ENCODE measurements at places on chromosomes 1 and 21.

DNA sequence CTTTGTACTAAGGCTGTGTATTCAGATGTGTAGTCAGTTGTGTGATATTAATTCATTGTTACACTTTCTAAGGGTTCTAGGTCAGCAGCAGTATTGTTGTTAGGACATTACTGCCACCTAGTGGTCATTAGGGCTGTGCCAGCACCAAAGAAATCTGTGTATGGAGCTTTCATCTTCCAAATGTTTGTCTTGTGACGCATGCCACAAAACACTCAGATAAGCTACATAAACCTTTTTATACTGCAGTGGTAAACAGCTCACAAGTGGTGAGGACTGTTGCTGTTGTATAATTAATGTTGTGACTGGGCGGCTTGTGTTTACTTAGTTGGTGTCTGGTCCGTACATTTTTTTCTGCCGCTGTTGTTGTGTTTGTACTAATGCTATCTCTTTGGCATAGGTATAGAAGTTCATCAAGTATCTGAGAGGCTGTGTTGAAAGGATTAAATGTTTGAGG is 51.7 kb downstream of the S1PR1 start:
- DNase-seq, result peak; percentile 69

- no peak for DNase-seq
Observed at GRCh38 chr1:205313563-205314308, 7.8 kb downstream of the NUAK2 start.

- DNase-seq, result no peak
Observed at GRCh38 chr1:207069061-207069460, 16.0 kb downstream of the PFKFB2 start.

- DNase-seq, result no peak
Observed at GRCh38 chr1:87044840-87045239, 130.4 kb downstream of the HS2ST1 start.

DNA sequence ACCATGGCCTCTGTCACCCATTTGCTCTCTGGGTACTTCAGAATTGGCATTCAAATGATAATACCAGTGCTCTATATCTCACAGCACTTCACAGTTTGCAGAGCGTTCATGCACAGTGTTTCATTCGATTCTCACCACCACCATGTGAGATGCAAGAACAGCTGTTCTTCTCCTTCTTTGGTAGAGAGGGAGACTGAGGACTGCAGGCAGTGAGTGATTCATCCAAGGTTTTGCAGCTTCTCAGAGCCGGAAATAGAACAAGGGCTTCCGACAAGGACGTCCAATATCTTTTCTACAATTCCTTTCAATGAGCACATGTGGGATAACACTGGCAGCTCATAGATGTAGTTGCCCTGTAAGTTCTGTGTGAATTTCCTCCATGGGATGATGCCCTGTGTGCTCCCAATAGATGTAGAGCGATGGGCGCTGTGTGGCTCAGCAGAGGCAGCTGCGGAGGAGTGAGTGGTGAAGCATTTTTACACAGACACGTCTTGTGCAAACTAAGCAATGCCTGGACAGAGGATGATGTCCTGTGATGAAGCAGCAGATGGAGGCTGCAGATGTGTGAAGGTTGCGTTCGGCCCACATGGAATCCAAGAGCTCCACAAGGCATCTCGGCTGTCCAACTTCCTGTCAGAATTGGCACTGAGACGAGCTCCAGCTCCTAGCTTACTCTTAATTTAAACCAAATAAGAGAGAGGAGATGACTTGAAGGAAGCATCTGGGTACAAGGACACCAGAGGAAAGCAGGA is 24.9 kb downstream of the MT1HL1 start:
- DNase-seq, result no peak

- peak; percentile 67 for DNase-seq
Observed at GRCh38 chr1:85048296-85049064, at the start of gene MCOLN3. Gene MCOLN3 (minus strand): TSS chr1:85048500. CDS start chr1:85045360, 3,140 bp downstream.

DNA sequence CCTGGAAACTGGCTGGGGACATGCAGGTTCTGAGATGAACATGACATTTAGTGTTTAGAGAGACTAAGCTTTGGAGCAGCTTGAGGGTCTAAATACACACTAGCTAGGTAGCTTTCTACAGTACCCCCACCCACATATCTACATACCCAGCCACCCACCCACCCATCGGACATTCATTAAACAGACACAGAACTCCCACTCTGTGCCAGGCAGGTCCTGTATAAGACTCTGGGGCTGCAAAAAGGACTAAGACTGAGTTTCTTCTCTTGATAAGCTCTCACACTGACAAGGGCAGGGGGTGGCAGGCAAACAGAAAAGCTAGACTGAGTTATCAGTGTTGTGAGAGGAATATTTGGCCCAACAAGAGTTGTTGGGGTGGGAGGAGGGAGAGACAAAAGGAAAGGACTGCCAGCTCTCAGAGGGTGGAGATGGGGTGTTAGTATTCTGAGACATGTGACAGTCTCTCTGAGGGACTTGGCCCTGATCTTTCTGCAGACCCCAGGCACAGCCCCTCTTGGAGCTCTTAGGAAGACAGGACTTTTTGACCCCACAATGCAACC is 6.8 kb downstream of the MAP7D1 start:
- no peak for DNase-seq

DNA sequence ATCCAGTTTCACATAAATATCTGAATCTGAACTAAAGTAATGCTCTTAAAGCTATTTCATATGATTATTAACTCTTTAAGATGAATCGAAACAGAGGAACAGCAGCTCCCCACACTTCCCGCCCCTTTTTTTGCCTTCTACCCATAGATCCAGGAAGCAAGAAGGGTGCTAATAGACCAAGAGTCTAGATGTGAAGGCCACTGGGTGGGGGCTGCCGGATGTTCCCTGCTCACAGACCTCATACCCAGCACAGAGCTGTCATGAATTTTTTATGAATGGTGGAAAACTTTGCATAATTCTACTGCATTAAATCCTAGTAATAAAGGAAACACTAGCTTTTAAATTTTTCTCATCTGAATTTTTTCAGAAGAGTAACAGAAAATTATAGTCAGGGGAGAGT is 283.9 kb upstream of the SGIP1 start:
- DNase-seq, result no peak

DNA sequence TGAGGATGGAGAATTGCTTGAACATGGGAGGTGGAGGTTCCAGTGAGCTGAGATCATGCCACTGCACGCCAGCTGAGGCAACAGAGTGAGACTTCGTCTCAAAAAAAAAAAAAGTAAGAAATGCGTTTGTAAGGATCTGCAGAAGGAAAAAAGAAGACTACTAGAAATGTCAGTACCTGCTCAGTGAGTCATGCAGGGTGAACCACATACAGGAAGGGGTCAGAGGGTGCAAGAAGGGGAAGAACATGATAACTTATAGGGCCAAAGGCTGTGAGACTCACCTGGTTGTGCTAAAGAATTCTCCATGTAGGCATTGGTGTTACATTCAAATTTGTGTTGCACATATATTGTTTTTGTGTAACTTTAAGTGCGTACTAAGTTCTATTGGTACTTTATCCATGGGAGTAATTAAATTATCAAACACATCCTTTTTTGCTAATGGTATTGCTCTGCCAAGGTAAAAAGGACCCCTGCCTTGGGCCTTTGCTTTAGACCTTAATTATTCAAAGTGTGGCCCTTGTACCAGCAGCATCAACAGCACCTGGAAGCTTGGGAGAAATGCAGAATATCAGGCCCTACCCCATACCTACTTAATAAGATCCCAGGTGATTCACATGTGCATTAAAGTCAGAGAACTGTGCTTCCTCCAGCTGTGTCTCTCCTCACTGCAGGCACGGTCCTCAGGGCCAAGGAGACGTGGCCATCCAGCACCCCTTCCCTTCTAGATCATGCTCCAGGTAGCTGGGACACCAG is 96.4 kb upstream of the PPP2R5A start:
- DNase-seq, result no peak

GRCh38 chr21:43950481-43950880 is 61.6 kb upstream of the TRAPPC10 start:
- DNase-seq, result no peak

DNA sequence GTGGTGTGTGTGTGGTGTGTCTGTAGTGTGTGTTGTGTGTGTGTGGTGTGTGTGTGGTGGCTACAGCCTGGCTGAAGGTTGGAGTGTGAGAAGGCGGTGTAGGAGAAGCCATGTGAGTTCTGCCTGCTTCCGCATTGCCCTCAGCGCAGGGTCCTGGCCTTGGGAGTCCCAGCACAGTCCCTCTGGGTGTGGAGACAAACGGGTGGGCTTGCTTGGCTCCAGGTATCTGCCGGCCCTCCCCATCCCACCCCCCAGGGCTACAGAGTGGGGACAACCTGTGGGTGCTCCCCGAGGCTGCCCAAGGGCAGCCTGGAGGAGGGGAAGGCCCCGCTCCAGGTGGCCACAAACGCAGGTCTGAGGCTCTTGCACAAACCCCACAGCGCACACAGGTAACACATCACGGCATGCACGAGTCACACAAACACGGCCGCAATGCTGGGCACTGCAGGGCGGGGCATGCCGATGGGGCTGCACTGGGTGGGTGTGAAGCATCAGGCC is 31.7 kb upstream of the ADARB1 start:
- no peak for DNase-seq

DNA sequence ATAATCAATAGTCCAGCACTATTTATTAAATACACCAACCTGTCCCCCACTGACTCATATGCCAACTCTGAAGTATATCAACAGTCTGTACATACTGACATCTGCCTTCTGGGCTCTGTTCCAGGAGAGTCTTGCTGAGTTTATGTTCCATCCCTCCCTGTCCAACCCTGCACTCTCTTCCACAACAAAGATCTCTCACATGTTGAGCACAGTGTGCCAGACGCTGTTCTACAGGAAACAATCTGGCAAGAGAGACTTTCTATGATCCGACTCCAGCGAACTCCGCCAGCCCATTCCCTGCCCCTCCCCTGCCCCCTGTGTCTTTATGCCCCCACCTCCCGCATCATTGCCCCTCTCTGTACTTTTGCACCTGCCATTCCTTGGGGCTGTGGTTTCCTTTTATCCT is 3.4 kb downstream of the LACTBL1 start:
- peak; percentile 98 for DNase-seq

GRCh38 chr1:165454091-165454610 is 9.2 kb upstream of the RXRG start:
- no peak for DNase-seq

- no peak for DNase-seq
Observed at GRCh38 chr1:167797015-167797414, 75.2 kb downstream of the MPZL1 start.

DNA sequence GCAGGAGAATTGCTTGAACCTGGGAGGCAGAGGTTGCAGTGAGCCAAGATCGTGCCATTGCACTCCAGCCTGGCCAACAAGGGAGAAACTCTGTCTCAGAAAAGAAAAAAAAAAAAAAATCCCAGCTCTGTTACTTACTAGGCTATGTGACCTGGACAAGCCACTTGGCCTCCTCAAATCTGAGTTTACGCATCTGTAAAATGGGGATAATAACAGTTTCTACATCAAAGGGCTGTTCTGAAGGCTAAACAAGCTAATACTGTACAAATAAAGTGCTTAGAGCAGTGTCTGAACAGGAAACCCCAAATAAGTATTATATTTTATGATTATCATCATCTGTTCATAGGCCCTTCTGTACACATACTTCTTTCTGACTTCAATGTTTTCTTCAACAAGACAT is 13.6 kb downstream of the F11R start:
- DNase-seq, result no peak

DNA sequence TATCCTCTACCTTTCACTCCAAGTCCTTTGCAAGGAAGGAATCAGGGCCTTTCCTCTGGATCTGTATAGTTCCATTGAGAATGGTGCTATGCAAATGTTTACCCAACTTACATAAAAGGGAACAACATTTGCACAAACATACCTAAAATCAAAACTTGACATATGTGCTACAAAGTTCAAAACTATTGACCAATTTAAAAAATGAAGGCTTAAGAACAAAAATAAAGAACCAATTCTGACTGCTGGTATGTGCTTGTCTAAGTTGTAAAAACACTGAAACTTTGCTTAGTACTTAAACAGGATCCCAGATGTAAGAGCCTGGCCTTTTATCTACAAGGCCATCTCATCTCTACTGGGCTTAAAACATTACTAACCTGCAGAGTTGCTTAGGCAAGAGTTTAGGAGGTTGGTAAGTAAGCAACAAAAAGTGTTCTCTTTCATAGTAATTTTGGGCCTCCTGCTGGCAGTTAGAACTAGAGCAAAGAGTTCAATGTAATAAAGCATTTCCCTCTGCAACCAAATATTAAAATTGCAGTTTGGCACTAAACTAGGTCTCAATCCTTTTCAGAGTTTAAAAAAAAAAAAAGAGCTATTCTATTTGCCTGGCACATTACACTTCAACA is 2.0 kb downstream of the SCMH1 start:
- peak; percentile 21 for DNase-seq

DNA sequence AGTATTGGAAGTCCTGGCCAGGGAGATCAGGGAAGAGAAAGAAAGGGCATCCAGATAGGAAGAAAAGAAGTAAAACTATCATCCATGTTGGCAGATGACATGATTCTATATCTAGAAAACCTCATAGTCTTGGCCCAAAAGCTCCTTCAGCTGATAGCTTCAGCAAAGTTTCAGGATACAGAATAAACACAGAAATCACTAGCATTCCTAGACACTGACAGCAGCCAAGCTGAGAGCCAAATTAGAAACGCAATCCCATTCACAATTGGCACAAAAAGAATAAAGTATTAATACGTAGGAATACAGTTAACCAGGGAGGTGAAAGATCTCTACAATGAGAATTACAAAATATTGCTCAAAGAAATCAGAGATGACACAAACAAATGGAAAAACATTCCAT is 44.6 kb downstream of the ZFYVE9 start:
- DNase-seq, result no peak

GRCh38 chr1:105886309-105886708 is 1170.2 kb upstream of the PRMT6 start:
- no peak for DNase-seq

DNA sequence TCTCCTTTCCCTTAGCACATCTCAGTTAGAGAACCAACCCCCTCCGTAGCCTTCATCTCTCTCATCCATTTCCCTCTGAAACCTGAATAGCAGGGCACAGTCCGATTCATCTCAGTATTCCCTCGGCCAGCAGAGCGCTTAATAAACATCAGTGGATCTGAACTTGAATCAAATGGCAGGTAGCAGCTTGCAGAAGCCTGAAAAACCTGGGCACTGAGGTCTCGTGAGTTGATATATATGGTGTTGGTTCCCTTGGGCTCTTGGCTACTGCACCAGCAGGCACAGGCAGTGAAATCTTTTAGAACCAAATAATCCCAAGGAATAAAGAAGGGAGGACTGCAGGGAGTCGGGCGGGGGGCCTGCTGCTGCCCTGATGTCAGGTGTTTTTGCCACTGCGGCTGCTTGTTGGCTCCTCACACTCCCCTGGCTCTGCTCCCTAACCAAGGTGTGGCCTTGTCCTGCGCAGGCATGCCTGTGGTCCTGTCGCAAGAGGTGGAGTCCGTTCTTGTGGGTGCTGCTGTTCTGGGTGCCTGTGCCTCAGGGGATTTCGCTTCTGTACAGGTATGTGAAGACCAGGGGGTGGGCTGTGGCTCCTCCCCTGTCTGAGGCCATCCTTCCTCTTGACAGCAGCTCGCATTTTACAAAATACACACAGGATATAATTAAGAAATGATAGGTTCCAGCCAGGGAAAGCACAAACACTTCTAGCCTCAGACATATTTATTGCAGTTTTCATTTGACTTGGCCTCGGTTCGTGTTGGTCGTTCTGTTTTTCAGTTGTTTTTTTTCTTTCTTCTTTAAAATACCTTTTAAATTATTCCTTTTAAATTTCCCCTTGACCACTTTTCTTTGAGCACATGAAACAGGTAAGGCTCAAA is 140.9 kb upstream of the HOOK1 start:
- DNase-seq, result no peak

Measured in NCI-H1105 treated with DMSO at 0.1 percent for 48 hours (cell line).